ENCODE measurements at places on chromosomes 7 and 10. TPM values are rescaled to one million over a fixed set of nuclear protein-coding genes. Genes with fewer than 3 reads are reported as not detected.

Gene C7orf57
- polyA plus RNA-seq = not detected

Gene BAMBI
- polyA plus RNA-seq = 1.7 TPM

Gene THSD7A
- 3.2 TPM for polyA plus RNA-seq

Gene ADAM22
- 10.9 TPM for polyA plus RNA-seq

Gene FBXL13
- polyA plus RNA-seq = 0.62 TPM
